ENCODE measurements at places on chromosomes 1 and 21.

DNA sequence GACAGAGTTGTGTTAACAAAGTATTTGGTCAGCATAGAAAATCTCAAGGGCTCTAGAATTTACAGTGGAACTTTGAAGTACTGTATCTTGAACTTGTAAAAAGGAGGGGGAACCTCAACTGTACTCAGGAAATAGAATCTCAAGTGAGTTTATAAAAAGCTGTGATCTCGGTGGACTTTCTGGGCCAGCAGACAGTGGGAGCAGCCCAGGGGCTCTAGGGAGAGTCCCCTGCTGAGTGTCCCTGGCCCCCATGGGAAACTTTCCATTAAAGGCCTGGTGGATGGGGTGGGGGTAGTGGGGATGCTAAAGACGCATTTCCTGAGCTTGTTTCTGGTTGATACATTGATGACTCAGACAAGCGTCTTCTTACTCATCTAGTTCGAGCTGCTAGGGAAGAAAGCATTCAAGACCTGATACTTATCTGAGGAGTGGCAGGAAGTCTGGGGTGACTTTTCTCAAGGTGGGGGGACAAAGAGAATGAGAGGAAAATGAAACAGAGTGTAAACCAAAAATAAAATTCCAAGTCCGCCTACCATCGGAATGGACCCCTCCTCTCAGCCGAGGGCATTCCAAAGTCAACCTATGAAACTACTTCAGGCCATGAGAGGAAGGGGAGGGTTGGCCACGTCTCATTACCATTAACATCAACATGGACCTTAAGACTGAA lies 65.5 kb downstream of the NID1 start:
- no peaks in the 10 kb centered on the region for H3K27me3 ChIP-seq
- peaks cover 3% of the 10 kb centered on the region for H3K36me3 ChIP-seq
- H3K27ac ChIP-seq, result peak overlapping the region; percentile 95

DNA sequence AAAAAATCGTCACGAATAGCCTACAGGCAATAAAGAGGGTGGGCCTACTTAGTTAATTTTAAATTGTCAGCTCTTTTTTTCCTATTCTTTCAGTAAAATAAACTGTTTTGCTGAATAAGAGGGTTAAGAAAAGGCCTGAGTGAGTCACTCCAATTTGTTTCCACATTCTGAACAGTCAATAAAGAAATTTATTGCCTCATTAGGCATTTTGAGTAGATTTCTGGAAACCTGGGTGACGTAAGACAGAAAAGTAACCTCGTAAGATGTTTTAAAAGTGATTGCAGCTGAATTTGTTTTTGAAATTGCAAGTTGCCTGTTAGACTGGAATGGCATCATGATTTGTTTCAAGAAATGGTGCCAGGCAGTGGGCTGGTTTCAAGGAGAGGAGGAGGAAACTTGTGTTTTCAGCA lies 439.3 kb downstream of the USP25 start:
- no peaks in the 10 kb centered on the region for H3K36me3 ChIP-seq
- H3K27ac ChIP-seq, result no peak overlapping the region
- no peak overlapping the region for H3K4me3 ChIP-seq
- H3K4me1 ChIP-seq, result no peaks in the 10 kb centered on the region
- no peaks in the 10 kb centered on the region for H3K27me3 ChIP-seq
- DNase-seq, result no peak

DNA sequence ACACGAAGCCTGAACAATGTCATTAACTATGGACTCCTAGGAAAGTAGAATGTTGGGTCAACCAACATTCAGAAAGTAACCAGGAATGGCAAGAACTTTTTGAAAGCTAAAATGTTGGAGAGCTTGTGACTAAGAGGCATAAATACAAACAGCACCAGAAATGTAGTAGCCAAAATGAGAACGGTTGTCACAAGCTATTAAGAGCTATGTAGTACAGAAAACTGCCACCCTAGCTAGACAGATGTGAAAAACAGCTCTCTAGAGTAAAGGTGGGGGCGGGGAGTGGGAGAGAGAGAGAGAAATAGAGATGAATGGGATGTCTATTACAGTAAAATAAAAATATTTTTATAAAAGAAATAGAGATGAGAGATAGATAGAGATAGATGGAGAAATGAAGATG lies 35.1 kb downstream of the SLC44A5 start:
- DNase-seq, result no peak
- no peaks in the 10 kb centered on the region for H3K27me3 ChIP-seq
- no peak overlapping the region for H3K27ac ChIP-seq

DNA sequence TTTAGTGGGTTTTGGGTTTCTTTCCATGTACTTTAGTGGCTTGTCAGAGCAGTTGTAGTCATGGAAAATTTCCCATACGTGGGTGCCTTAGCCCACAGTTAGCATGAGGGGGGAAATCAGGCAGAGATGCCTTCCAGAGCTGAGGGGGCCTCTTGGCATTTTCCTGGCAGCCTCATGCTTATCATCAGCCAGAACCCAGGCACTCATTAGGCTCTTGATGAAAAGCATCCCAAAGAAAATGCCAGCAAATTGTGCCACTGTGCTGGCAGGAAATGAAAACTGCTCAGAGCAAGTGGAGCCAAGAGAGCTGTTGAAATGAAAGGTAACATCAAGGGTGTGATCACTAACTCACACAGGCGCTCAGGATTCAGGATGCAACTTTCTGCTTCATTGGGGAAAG lies 128.0 kb downstream of the TNNI3K start:
- no peak overlapping the region for H3K27ac ChIP-seq
- H3K27me3 ChIP-seq, result no peaks in the 10 kb centered on the region
- no peak for DNase-seq
- H3K4me1 ChIP-seq, result no peaks in the 10 kb centered on the region
- no peak overlapping the region for H3K4me3 ChIP-seq
- no peaks in the 10 kb centered on the region for H3K36me3 ChIP-seq

- H3K4me3 ChIP-seq, result no peak overlapping the region
- DNase-seq, result no peak
- H3K27ac ChIP-seq, result no peak overlapping the region
- no peaks in the 10 kb centered on the region for H3K4me1 ChIP-seq
Measured at GRCh38 chr1:25927521-25928265, 21.5 kb upstream of the STMN1 start.

DNA sequence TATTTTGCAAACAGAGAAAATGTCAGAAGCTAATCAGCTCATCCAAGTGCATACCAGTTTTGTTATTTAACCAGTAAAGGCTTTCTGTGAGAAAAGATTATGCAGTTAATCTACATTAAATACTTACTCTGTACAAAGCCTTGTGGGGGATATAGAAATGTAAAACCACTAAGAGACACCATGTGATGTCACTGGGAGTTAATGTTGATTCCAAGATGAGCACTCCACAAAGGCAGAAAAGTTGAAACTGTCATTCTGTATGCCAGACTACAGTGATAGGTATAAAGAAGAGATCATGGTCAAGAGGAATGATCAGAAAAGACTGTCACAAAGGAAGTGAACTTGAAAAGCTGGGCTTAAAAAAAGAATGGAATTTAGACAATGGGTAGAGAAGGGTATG lies 100.3 kb upstream of the SGIP1 start:
- no peaks in the 10 kb centered on the region for H3K27me3 ChIP-seq
- no peaks in the 10 kb centered on the region for H3K36me3 ChIP-seq
- DNase-seq, result no peak
- no peak overlapping the region for H3K27ac ChIP-seq
- H3K4me3 ChIP-seq, result no peak overlapping the region

DNA sequence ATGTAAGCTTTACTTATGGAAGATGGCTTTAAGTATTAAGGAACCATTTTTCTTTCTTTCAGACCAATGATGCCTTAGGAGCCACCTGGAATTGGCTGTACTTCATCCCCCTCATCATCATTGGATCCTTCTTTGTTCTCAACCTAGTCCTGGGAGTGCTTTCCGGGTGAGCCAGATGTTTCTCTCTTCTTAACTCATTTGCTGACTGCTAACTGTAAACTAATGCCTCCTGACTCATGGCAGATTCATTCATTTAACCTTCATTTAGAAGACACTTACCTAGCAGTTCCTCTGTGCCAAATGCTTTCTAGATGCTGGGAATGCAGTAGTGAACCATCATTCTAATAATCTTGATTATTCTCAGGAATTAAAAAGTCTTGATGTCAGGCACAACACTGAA lies 168.0 kb downstream of the CACNA1E start:
- H3K4me1 ChIP-seq, result no peaks in the 10 kb centered on the region
- no peak overlapping the region for H3K4me3 ChIP-seq
- peaks cover 15% of the 10 kb centered on the region for H3K27me3 ChIP-seq
- H3K27ac ChIP-seq, result no peak overlapping the region
- no peak for DNase-seq
- no peaks in the 10 kb centered on the region for H3K36me3 ChIP-seq

DNA sequence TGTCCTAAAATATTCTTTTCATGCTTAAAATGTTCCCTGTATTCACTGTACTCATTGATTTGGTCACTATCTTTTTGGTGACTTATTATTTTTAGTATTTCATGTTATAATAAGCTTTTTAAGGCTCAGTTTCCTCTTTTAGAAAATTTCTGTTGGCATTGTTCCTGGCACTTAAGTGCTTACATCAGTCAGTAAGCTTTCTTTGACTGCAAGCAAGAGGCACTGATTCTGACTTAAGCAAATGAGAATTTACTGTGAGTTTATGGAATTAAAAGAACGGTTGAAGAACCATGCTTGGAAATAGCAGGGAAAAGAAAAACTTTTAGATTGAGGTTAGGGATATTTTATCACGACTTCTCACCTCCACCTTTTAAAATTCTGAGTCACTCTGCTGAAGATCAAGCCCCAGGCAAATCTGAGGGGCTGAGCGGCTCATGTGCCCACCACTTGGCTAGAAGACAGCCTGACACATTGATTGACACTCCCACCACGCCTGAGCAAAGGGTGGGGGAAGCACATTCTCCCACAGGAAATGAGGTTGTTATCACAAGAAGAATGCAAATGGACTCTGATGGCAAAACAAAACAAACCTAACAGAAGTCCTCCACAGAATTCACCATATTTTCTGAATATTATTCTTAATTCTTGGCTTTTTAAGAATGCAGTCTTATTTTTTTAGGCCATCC lies 102.8 kb downstream of the KCTD3 start:
- no peaks in the 10 kb centered on the region for H3K36me3 ChIP-seq
- no peak for DNase-seq
- H3K4me3 ChIP-seq, result no peak overlapping the region
- H3K27ac ChIP-seq, result no peak overlapping the region

DNA sequence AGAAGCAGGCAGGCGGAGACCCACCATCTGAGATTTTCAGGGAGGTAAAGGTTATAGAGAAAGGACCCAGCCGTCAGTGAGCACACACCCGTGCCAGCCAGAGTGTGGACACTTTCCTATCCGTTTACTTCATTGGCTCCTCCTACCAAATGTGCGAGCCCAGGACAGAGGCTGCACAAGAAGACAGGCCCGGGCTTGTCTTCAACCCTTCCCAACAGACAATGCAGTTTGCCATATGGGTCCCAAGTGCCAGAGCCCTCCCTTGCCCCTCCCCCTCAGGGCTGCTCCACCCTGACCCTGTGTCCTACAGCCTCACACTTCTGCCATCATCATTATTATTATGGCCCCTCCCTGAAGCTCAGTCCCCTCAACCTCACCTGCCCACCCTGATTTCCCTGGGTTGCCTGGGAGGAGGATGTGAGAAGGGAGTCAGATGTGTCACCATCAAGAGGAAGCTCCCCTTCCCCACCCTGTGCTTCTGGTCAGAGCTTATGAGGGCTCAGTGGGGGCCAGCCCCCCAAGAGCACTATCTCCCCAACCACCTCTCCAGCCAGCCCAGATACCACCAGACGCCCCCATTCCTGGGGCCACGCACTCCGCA lies 9.4 kb downstream of the LAPTM5 start:
- no peaks in the 10 kb centered on the region for H3K27me3 ChIP-seq
- H3K4me1 ChIP-seq, result peaks cover 94% of the 10 kb centered on the region
- DNase-seq, result no peak
- peak overlapping the region; percentile 99 for H3K27ac ChIP-seq
- peaks cover 92% of the 10 kb centered on the region for H3K36me3 ChIP-seq

- DNase-seq, result no peak
- no peak overlapping the region for H3K27ac ChIP-seq
- no peaks in the 10 kb centered on the region for H3K27me3 ChIP-seq
- no peak overlapping the region for H3K4me3 ChIP-seq
Measured at GRCh38 chr1:183816110-183816509, 11.2 kb downstream of the RGL1 start.

DNA sequence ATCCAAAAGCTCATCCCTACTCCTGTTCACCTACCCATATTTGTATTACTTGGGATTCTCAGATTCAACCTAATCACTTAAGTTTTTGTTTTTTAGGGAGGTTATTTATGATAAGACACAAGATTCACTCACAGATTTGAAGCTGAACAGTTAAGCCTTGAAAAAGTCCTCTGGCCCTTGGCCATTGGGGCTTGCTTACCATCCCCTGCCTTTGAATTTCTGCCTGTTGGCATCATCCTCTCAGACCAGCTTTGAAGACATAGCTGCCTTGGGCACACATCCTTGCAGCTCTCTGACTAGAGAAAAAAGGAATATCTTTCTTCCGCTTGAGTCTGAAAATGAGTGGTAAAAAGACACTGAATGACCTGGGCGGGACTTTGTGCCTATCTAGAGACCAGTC lies 41.8 kb upstream of the RALGPS2 start:
- no peak overlapping the region for H3K4me3 ChIP-seq
- no peak overlapping the region for H3K27ac ChIP-seq
- no peaks in the 10 kb centered on the region for H3K36me3 ChIP-seq
- H3K27me3 ChIP-seq, result no peaks in the 10 kb centered on the region
- no peaks in the 10 kb centered on the region for H3K4me1 ChIP-seq
